ENCODE measurements at places on chromosomes 12 and 14.
A peak's percentile ranks its signal among the peaks of the same experiment; 100 is the strongest.

DNA sequence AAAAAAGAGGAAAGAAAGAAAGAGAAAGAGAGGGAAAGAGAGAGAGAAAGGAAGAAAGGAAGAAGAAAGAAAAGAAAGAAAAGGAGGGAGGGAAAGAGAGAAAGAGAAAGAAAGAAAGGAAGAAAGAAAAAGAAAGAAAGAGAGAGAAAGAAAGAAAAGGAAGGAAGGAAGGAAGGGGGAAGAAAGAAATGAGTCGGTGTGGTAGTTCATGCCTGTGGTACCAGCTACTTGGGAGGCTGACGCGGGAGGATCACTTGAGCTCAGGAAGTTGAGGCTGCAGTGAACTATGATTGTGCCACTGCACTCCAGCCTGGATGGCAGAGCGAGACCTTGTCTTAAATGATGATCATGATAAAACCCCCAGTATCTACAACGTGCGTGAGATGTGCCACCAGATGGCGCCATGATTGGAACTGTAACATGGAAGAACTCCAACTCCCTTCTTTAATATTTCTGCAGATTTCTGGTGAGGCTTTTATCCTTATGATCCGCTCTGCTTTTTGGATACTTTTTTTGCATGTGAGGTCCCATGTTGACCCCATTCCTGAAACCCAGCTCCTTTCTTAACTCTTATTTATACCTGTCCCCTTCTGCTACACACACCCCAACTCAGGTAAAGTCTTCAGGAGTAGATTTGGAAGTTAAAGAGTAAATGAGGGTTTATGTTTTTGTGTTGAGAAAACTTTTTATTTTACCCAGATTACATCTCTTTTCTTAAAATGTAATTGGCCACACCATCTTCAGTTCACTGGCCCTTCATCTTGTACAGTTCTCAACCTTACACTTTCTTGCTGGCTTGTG is 25.6 kb downstream of the RNASE10 start:
- DNase-seq, result peak; percentile 60

- DNase-seq, result peak; percentile 32
Measured at GRCh38 chr14:103721334-103722120, 5.9 kb downstream of the ZFYVE21 start.

DNA sequence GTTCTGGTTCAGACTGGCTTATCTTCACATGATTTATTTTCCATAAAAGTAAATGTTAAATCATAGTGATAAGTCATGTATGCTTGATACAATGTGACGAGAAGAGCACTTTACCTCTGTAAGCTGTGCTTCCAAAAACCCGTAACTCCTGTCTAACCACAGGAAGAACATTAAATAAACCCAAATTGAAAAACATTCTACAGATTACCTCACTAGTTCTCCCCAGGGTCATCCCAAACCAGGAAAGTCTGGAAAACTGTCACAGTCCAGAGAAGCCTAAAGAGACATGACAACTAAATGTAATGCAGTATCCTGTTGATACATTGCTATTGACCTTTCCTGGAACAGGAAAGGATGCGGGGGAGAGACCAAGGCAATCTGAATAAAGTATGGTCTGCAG is 32.5 kb upstream of the DUSP6 start:
- no peak for DNase-seq

DNA sequence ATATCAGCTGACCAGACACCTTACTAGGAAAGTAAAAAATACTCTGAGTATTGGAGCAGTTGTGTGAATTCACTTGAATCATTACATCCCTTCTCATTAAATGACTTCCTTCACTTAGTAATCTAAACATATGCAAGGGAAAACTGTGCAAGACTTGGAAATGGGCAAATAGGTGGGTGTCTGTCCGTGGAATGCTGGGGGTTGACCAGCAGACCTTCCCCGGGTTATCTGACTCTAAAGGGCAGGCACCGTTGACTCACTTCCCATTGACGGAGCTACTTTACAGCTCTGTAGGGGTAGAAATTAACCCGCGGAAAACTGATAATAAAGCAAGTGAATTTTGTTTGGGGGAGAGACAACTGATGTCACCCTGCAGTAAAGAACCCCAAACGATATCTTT is 199.3 kb downstream of the TTC7B start:
- DNase-seq, result no peak

GRCh38 chr14:94345344-94346064 is 22.4 kb upstream of the SERPINA6 start:
- DNase-seq, result peak; percentile 93

DNA sequence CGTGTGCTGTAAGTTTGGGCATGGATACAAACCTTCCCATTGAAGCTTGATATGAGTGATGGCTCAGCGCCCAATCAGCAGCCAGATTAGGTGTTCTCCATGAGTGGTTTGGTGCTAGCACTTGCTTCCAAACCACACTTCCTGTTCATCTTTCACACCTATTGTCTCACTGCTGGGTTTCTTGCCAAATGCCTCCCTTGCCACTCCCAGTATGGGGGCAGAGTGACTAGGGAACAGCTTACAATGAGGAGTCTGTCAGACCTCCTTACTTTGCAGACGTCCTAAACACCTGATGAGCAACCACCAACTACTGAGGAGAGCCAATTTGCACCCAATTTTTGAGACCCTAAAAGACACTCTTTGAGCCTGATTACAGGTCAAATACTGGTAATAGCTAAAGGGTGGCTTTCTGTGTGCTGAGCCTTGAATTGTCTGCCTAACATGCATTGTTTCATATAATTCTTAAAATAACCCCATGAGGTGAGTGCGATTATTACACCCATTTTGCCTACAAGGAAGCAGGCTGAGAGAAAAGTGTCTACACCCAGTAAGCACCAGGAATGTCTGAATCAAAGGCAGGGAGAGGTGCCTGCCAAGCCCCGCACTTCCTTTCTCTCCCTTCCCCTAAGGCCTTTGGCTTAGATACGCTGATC is 48.4 kb upstream of the FOS start:
- DNase-seq, result peak; percentile 34

DNA sequence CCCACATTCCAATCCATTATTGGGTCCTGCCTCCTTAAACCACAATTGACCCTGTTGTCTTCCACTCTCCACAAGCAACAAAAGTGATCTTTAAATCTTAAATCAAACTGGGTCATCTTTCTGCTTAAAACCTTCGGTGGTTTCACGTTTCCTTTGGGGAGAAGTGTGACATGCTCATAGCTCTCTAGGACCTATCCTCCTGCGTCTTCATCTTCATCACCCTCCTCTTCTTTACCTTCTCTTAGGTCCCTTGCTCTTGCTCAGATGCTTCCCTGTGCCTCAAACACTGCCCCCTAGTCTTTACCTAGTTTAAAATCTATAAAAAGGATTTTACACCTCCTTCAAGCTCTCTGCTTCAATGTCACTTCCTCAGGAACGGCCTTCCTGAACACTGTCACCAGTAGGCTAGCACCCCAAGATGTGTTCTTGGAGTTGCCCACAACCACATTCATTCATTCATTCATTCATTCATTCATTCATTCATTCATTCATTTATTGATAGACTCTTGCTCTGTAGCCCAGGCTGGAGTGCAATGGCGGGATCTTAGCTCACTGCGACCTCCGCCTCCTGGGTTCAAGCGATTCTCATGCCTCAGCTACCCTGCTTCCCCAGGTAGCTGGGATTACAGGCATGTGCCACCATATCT is 46.8 kb downstream of the GALNT4 start:
- no peak for DNase-seq

GRCh38 chr14:105126981-105127329 is 41.6 kb downstream of the JAG2 start:
- no peak for DNase-seq

DNA sequence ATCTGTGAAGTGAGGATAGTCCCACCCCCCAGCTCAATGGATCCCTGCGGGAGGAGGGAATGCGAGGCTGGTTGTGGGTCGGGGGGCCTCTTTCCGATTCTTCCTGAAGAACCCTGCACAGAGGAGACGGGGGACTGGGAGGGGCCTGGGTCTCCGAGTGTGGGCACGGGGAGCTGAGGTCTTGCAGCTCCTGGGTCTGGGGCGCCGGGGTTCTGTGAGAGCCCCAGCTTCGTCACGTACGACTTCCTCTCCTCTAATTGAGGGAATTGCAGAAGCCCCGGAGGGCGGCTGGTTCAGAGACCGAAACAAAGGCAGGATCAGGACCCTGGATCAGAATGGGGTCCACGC is 66.6 kb downstream of the DIO3 start:
- no peak for DNase-seq

- no peak for DNase-seq
Measured at GRCh38 chr12:124484067-124484466, 83.3 kb downstream of the NCOR2 start.

DNA sequence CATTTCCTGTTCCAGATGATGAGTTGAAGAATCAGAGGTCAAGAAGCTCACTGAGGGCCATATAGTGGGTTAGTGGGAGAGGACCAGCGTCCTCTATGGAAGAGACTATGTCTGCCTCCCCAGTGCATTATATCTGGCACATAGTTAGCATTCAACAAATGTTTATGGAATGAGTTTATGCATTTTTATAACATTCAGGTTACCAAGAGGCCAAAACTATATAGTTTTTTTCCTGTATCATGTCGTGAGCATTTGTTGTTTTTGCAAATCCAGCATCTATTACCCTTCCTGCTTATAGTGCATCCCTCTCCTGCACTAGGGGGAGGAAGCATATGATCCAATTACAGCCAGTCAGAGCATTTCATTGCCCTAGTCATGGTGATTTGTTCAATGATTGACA is 60.6 kb downstream of the SUDS3 start:
- DNase-seq, result peak; percentile 91

DNA sequence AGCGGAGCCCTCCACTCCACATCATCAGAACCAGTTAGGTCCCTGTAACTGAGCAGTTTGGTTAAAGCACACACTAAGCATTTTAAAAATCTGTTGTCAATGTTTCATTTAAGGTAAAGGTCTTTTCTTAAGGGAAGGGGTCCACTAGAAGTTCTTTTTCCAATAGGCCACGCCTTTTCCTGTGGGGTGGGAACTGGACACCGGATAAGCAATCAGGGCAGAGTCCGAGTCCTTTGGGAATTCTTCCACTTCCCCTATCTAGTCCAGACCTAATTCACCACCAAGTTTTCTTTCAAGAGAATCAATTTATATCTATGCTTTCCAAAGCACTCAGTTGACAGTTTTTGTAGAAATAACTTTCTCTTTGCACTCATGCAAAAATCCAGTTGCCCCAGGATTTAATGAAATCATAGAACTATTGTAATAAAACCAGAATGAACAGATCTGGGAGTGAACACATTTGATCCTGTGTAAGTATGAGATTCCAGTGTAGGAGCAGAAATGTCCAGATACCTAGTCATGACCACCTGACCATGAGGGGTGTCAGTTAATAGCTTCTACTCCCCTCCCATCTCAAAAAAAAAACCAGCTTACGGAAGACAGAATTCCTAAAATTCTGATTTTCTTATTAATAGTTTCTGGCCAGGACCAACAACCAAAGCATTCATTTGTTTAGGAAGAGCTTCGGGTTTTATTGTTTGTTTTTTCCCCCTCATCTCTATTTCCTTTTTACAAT is 11.7 kb downstream of the VPS37B start:
- no peak for DNase-seq

GRCh38 chr14:58151133-58152013 is 640 bp downstream of the ARMH4 start:
- DNase-seq, result peak; percentile 34

GRCh38 chr14:51022769-51023168 is 72.1 kb downstream of the TRIM9 start:
- DNase-seq, result no peak

DNA sequence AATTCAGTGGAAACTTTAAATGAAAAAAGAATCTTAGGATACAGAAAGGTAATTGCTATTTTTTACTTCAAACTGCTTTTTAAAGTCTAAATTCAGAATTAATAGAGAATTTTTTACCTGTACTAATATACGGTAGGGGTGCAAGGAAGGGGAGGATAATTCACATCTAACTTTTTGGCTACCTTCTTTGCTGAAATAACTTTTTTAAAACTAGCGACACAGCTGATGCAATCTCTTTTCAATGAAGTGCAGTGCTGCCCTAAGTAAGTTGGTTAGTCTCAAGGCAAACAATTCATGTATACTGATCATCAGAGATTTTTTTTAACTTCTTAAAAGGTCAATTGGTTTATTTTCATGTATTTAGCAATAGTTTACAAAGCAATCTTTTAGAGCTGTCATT is 119.8 kb downstream of the NEDD1 start:
- no peak for DNase-seq

DNA sequence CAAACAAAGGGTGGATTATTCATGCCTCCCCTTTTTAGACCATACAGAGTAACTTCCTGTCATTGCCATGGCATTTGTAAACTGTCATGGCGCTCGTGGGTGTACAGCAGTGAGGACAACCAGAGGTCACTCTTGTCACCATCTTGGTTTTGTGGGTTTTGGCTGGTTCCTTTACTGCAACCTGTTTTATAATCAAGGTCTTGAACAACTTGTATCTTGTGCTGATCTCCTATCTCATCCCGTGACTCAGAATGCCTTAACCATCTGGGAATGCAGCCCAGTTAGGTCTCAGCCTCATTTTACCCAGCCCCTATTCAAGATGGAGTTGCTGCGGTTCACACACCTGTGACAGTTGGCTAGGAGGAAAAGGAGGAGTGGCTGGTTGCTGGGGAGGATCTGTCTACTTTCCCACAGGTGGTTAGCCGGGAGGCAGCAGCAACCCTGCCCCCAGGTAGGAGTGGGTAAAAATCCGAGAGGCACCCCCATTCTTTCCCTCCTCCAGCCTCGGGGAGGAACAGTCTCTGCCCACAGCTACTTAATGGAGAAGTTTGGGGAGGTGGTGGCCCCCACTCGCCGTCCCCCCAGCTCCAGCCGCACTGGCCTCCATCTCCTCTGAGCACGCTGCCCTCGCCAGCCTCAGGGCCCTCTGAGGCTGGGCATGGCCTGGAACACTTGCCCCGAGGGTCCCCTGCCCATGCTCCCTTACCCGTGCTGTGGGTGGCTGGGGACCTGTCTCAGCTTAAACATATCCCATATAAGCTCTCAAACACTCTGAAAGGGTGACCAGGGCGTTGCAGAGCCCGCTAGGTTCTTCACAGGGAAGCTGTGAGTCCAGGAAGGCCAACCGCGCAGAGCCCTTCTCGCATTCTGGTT is 41.7 kb downstream of the SMIM41 start:
- DNase-seq, result no peak

- DNase-seq, result no peak
Measured at GRCh38 chr12:53735556-53735955, 8.3 kb upstream of the CALCOCO1 start.

DNA sequence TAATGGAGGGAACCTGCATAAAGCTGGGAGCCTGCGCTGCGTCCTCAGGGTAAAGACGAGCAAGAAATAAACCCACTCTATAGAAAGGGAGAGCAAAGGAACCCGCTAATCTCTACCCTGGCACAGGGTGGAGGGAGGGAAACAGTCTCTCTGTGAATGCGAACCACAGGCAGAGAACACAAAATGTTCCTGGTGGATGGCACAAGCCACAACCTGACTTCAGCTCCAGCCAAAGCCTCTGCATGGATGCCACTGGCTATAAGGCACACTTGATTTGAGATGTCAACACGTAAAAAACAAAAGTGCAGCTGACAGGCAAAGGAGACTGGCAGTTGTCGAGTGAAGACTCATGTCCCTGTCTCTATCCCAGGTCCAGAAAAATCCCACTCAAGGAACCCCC is 32.4 kb downstream of the CHGA start:
- no peak for DNase-seq

- DNase-seq, result peak; percentile 24
Measured at GRCh38 chr14:65880507-65880906, 468.0 kb downstream of the FUT8 start.

Data from fibroblast of skin of right quadriceps (primary cell).